GM12864 (cell line): ENCODE measurements at places on chromosomes 4 and X.

DNA sequence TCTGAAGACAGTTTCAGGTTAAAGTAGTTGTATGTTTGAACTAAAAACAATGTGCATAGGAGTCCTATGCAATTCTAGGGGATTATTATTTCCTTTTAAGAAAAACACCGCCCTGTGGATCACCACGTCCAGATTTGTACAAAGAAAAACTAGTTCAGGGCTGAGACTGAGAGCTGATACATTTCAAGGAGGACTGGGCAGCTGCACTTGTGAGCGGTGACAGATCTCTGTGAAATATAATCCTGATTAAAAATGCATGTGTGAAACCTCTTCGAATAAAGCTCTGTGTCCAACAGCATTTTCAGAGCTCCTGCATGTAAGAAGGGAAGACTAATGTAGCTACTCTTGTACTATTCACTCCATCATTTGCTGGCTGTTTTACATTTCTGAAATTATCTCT lies 365.8 kb upstream of the PITX2 start:
- DNase-seq, result no peak

- DNase-seq, result no peak
Observed at GRCh38 chr4:88737307-88737941, 39.8 kb upstream of the NAP1L5 start.

- no peak for DNase-seq
Observed at GRCh38 chrX:69143530-69143929, 21.7 kb downstream of the PJA1 start.

- DNase-seq, result no peak
Observed at GRCh38 chrX:37860721-37861120, 13.3 kb upstream of the DYNLT3 start.
